ENCODE measurements at places on chromosomes 12 and 14.

DNA sequence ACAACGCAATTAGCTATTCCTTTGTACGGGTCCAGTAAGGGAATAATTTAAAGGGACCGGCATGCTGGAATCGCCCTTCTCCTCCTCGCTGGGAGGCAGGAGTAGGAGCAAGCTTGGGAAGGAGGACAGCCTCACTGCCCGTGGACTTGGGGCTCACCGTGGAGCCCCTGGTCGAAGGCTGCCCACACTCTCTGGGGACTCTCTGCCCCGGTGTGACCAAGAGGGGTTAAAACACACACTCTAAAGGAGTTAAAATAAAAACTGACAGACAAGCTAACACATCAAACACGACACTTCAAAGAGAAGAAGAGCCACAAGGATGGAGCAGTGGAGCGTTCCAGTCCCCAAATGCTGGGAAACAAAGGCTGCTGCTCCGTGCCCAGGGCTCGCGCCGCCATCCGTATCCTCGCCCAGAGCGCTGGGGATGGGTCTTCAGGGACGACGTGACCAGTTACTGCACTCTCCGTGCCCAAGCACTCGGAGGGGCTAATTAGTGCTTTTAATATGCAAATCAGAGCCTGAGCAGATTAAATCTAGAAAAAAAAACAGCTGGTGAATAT, 123.3 kb downstream of the PAPOLA start:
- no peak for DNase-seq

GRCh38 chr12:26668847-26669246, 164.1 kb downstream of the ITPR2 start:
- DNase-seq, result no peak

GRCh38 chr12:75836533-75836932, 195.0 kb downstream of the PHLDA1 start:
- no peak for DNase-seq

GRCh38 chr12:80212938-80213645, 113.8 kb downstream of the OTOGL start:
- DNase-seq, result no peak

GRCh38 chr12:12086973-12087692, 16.4 kb downstream of the BCL2L14 start:
- DNase-seq, result no peak

- DNase-seq, result no peak
Measured at GRCh38 chr12:6386491-6386890, 2.5 kb downstream of the LTBR start.

DNA sequence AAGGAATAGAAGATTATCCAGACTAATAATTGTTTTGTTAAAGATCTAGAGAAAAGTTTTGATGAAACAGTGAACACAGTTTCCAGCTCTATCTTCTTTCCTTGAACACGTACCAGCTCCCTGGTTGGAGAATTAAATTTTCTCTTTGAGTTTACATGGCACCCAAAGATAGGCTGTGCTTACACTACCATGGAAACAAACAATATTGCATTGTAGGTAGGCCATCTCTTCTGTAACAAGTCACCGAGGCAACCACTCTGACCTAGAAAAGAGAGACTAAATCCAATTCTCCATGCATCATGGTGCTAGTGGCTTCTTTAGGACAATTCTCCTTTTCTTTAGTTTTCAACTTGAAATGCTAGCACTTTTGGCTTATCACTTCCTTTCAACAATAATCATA, 9.9 kb downstream of the BMAL2 start:
- no peak for DNase-seq

Data from stimulated activated CD8-positive, alpha-beta memory T cell treated with anti-CD3 and anti-CD28 coated beads, Interleukin-15, amount 100 ng/mL, for 24 hours (primary cell).